RWPE1 (cell line): ENCODE measurements at places on chromosomes 4 and X.
A peak's percentile ranks its signal among the peaks of the same experiment; 100 is the strongest.

GRCh38 chr4:139099366-139099982, 77.5 kb downstream of the ELF2 start:
- peak; percentile 59 for DNase-seq

DNA sequence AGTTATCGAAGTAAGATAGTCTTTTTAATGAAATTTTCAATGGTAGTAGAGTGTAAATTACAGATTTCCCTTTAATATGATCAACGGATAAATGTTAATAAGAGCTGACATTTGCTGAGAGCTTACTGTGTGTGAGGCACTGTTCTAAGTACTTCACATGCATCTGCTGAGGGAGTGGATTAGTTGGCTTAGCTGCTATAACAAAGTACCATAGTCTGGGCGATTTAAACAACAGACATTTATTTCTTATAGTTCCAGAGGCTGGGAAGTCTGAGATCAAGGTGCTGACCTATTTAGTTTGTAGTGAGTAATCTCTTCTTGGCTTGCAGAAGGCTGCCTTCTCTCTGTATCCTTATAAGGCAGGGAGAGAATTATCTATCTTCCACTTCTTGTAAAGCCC, 174.3 kb downstream of the CEP135 start:
- DNase-seq = no peak

DNA sequence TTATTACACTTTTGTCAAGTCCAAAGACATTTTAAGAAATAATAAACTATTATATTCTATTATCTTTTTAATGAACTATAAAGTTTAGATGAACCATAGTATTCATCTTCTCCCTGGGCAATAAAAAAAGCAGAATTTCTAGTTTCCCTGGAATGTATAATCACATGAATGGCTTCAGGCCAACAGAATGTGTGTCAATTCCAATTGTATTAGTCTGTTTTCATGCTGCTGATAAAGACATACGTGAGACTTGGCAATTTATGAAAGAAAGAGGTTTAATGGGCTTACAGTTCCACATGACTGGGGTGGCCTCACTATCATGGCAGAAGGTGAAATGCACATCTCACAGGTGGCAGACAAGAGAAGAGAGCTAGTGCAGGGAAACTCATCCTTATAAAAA, 70.7 kb upstream of the ANXA10 start:
- DNase-seq = peak; percentile 24

DNA sequence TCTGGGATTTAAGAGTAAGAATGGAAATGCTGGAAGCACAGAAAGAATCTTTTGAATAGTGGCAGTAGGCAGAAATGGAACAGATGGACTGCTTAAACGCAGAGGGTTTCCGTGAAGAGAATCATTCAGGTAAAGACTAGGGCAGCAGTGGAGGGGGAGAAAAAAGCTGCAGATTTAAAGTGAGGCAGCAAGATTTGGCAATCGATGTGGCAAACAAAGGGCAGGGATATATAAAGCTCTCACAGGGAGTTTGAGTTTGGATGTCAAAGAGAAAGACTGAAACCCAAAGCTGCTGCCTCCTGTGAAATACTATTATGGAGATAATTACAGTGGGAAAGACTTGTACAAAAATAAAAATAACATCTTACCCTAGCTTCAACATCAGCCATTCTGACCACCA, 384.0 kb downstream of the CENPC start:
- no peak for DNase-seq

DNA sequence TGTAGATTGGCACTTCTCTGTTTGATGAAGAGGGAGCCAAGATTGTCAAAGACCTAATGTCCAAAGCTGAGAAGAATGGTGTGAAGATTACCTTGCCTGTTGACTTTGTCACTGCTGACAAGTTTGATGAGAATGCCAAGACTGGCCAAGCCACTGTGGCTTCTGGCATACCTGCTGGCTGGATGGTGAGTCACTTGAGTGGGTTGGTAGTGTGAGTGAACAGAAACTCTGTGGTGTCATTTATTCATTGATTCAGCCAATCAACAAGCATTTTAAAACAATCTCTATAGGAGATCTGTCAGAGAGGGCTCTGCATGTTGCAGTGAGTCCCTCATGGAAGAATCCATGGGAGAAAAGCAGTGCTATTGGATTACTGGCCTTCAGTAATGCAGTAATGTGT, 16.3 kb downstream of the TAF9B start:
- DNase-seq = no peak

- no peak for DNase-seq
These were observed 616.8 kb downstream of the BCOR start for GRCh38 chrX:39480963-39481362.

GRCh38 chrX:68432648-68433047, 647 bp downstream of the OPHN1 start:
- no peak for DNase-seq

DNA sequence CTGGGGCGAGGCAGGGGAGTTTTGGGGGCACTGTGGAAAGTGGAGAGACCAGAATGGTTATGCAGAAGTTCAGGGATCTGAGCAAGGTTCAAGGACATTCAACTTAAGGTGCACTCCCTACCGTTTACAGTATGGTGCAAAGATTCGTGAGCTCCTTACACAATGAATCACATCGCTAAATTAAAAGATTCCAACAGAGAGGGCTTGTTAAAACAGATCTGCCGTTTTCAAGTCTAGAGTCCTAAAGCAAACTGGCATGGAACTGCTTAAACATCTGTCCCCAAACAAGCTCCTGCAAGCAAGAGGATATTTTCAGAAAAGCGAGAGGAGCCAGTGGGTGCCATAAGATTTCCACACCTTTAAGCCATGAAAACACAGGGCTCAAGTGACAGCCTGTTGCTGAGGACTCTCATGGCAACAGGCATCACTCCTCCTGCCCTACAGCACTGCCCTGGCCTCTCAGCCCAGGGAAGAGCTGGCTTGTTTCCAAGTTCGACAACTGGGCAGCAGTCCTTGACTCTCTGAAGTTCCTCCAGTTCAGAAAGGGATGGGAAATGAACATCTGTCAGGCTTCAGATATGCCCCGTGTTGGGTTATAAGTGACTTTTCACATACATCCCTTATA, 10.0 kb downstream of the FAM184B start:
- peak; percentile 14 for DNase-seq

- DNase-seq = no peak
These were observed 109.5 kb upstream of the CBR4 start for GRCh38 chr4:169119536-169119935.

GRCh38 chr4:75490155-75490554, 24.0 kb downstream of the RCHY1 start:
- DNase-seq = no peak

- DNase-seq = no peak
These were observed 8.7 kb downstream of the RPGR start for GRCh38 chrX:38318606-38319005.

GRCh38 chr4:179248821-179249220, 1806.6 kb upstream of the AGA start:
- DNase-seq = no peak

- DNase-seq = no peak
These were observed 15.4 kb downstream of the IQSEC2 start for GRCh38 chrX:53265771-53266574.

DNA sequence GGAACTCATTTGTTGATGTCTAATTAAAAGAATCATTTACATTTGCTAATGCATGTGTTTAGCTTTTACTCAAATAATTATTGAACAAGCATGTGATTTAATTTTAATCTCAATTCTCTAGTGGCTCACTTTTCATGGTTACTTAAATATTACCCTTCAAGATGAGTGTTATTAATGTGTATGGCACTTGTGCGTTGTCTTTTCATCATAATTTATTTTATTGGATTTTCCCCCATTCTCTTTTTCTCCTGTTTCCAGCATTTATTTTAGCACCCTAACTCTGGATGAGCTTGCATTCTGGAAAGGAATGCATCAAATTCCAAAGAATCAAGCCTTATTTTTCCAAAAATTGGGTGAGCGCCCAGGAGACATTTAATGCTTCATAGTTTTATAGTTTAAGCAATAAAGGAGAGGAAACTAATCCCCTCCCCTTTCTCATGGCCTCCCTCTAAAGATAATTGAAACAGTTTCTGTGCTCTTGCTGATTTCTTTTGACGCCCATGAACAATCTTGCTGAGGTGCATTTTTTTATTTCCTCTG, 191.1 kb upstream of the FAT4 start:
- no peak for DNase-seq

DNA sequence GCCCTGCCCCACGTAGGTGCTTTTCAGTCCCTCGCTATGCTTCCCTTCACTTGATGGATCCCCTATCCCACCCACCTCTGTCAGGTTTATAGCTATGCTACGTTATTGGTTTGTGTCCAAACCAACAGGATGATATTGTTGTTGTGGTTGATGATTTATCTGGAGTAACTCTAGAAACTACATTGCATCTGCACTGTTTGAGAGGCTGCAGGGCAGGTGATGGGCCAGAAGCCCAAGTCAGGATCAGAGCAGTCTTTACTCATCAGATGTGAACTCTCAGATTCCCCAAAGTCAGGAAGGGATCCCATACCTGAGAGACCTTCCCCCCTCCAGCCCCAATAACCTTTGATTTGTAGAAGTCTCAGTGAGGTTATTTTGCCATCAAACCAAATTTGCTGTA, 34.7 kb downstream of the ARX start:
- no peak for DNase-seq

GRCh38 chr4:99753931-99754330, 62.7 kb upstream of the DAPP1 start:
- DNase-seq = no peak

DNA sequence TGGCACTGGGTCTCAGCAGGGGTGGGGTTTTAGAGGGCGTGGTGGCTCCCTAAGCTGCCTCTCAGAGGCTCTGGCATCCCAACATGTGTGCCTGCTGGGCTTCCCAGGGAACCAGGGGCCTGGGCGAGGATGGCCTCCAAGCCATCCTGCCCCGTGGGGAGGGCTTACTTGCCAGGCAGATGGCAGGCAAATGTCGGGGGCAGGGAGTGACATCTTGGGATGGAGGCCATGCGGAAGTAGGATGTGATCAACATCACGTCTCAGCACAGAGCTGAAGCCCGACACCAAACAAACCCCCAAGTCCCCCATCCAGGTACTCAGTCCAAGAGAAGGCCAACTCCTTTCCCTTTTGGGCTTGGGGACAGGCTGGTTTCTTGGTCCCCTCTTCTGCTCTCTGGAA, 4.7 kb downstream of the L1CAM start:
- DNase-seq = no peak

DNA sequence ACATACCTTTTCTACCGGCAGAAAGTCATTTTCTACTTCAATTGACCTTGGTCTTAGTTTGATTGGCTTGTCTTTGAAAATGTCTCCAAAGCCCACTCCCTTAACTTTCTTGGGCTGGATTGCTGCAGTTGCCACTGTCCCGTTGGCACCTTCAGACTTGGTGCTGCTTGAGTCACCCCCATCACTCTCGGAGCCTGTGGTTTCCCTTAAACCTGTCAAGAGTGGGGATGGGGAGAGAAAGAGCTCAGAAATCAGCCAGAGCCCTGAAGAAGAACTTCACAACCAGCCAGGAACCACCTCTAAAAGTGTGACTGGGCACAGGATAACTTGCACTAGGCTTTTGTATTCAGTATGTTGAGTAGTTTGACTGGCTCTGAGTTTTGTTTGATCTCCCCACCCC, 168.5 kb upstream of the MAP3K15 start:
- no peak for DNase-seq

- DNase-seq = no peak
These were observed 325.5 kb upstream of the SLC7A11 start for GRCh38 chr4:138567696-138568095.

DNA sequence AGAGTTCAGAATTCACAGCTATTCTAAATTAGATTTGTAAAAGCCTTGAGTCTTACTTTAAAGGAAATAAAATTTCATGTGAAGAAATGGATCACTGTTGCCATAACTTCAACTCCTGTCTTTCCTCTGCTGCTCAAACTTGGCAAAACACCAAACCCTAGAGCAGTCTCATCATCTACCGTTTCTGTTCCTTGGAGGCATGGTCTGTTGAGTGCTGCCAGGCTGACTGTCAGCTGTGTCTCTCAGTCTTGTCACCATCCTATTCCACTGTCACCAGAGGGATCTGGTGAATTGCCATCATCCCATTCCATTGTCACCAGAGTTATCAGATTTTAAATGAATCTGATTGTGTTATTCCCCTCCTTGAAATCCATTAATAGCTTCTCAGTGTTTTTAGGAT, 55.6 kb downstream of the STIM2 start:
- DNase-seq = no peak

DNA sequence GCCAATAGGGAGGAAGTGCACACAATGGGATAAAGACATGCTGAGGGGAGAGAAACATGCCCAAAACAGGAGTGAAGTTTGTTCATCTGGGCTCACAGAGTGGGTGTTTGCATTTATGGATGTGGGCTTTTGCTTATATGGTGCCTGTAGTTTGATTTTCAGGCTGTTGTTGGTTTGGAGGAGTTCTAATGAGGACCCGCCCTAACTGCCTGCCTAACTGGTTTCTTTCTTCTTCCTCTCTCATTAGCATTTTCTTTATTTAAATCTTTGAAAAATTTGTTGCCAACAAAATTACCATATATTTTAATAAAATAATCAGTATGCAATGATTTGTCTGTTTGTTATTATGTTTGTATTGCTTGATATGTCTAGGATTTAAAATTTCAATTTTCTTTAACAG, 1965.8 kb downstream of the C4orf33 start:
- no peak for DNase-seq

- no peak for DNase-seq
These were observed 640.7 kb upstream of the AGA start for GRCh38 chr4:178082906-178083305.

GRCh38 chr4:42225286-42225685, 72.8 kb upstream of the BEND4 start:
- DNase-seq = no peak

GRCh38 chr4:123526511-123526910, 129.9 kb downstream of the SPRY1 start:
- no peak for DNase-seq

GRCh38 chr4:57580710-57581599, 470.8 kb upstream of the IGFBP7 start:
- no peak for DNase-seq

- DNase-seq = no peak
These were observed 2.7 kb upstream of the MAML3 start for GRCh38 chr4:140156529-140157171.
